ENCODE measurements at places on chromosomes 3 and 15.

GRCh38 chr3:156396851-156397250 lies 158.1 kb downstream of the SSR3 start:
- peak; percentile 78 for DNase-seq

DNA sequence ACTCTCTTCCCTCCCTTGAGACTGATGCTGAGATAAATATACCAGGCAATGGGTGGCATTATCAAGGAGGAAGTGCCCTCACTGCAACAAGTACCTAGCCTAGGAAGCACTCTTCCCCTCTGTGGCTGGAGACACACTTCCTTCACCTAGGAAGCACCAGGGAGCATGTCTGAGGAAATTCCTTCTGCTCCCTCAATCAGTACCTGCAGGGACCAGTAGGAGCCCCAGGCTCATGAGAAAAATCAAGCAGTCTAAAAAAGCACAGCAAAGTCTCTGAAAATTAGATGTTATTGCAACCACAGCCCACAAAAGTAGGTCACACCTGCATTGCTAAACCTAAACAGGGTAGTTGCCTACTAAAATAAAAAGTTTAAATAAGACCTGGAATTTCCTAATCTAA lies 78.2 kb upstream of the TRPM1 start:
- DNase-seq, result no peak

- DNase-seq, result no peak
These were observed 218.3 kb upstream of the CFAP20DC start for GRCh38 chr3:59268170-59268569.

DNA sequence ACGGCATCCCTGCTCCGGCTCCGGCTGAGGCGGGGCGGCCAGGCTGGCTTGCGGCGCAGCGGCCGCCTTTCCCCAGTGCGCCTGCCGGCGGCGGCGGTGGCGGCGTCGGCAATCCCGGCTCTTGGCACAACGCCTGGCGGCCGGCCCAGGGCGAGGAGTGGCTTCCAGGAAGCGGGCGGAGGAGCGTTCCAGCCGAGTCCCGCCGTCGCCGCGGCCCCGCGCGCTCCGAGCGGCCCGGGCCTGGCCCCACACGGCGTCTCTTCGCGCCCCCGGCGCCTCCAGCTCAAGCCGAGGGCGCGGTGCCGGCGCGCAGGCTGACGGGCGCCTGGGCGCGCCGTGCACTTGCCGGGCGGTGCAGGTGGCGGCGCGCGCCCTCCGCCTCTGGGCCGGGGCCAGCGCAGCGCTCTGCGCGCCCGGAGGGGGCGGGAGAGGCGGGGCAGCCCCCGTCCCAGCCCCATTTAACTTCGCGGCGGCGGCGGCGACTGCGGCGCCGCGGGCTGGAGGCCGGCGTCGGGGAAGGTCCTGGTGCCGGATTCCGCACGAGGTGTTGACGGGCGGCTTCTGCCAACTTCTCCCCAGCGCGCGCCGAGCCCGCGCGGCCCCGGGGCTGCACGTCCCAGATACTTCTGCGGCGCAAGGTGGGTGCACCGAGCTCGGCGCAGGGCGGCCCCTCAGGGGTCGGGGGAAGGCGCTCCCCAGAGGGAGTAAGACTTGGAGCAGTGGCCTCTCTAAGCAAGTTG lies at the start of gene ADAMTSL3:
ADAMTSL3 (plus strand) TSS at position 485 of the 740 bp plus-strand sequence. CDS start 1,639 bp downstream, outside the sequence.
- peak; percentile 95 for DNase-seq

- DNase-seq, result no peak
These were observed 13.1 kb downstream of the ANO10 start for GRCh38 chr3:43608751-43609150.

- no peak for DNase-seq
These were observed 81.8 kb downstream of the NLGN1 start for GRCh38 chr3:173479301-173479700.

DNA sequence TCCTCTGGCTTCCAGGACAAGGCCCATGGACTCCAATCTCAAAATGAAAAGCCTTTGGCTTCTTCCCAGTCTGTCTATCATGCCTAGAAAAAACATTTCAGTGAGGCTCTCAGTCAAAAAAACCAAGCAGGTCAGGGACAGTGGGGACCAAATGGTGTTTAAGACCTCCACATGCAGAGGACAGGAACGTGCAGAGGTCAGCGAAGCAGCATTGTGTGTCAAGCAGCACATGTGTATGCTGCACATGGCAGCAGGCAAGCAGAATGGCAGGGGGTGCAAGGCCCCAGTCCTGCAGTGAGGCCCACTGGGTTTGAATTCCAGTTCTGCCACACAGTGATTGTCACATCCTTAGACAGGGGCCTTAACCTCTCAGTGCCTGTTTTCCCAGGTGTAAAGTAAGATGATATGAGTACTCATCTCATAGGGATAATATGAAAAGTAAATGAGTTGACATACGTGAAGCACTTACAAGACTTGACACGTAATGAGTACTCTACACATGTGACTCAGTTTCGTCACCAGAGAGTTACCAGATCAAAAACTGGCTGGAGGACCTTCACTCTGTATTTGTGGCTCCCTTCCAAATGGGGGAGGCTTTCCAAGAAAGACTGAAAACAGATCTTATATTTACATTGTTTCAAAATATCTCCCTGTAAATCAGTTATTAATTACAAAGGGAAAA lies 11.2 kb downstream of the STIMATE start:
- DNase-seq, result no peak
